Fibroblast of villous mesenchyme (primary cell): ENCODE measurements at places on chromosomes 4 and X. TPM values are rescaled to one million over a fixed set of nuclear protein-coding genes. Genes with fewer than 3 reads are reported as not detected.

MID1 gene
- total RNA-seq = 7.4 and 16.4 TPM in 2 replicates

TMEM31 gene
- total RNA-seq = 0.32 TPM in 1 of 2 replicates, not detected in the other

POLN gene
- total RNA-seq = 1.6 and 4.7 TPM in 2 replicates

GSPT2 gene
- total RNA-seq = 4.5 and 7.8 TPM in 2 replicates

PSAPL1 gene
- total RNA-seq = not detected in 2 replicates

PRKG2 gene
- total RNA-seq = under 0.01 and 0.64 TPM in 2 replicates

AADAT gene
- 3.9 TPM in 2 replicates for total RNA-seq

UGT2B28 gene
- not detected in 2 replicates for total RNA-seq

IQCM gene
- total RNA-seq = not detected in 2 replicates

AMOT gene
- 6.1 and 15.1 TPM in 2 replicates for total RNA-seq

MAGEA8 gene
- not detected in 2 replicates for total RNA-seq

TCEAL4 gene
- total RNA-seq = 41.6 and 45.3 TPM in 2 replicates

GPRASP3 gene
- 4.8 and 6.9 TPM in 2 replicates for total RNA-seq

SHISA3 gene
- not detected in 2 replicates for total RNA-seq

AVPR2 gene
- total RNA-seq = under 0.01 TPM in 1 of 2 replicates, not detected in the other

TMEM129 gene
- total RNA-seq = 31.1 and 34.5 TPM in 2 replicates

ADH1A gene
- total RNA-seq = not detected in 2 replicates

CLDN22 gene
- under 0.01 TPM in 1 of 2 replicates, not detected in the other for total RNA-seq

TMEM271 gene
- not detected in 2 replicates for total RNA-seq

FGF13 gene
- under 0.01 TPM in 1 of 2 replicates, not detected in the other for total RNA-seq

GYPA gene
- total RNA-seq = not detected in 2 replicates

XAGE3 gene
- 0.64 TPM in 1 of 2 replicates, not detected in the other for total RNA-seq

TNIP3 gene
- 0.32 and 0.43 TPM in 2 replicates for total RNA-seq

RAB41 gene
- total RNA-seq = not detected in 2 replicates

RBM46 gene
- 0.32 TPM in 1 of 2 replicates, not detected in the other for total RNA-seq

CT45A1 gene
- total RNA-seq = not detected in 2 replicates

GAGE2A gene
- not detected in 2 replicates for total RNA-seq

PCDH19 gene
- total RNA-seq = 0.32 and 0.86 TPM in 2 replicates

CT45A5 gene
- not detected in 2 replicates for total RNA-seq

SCML2 gene
- 0.32 and 1.7 TPM in 2 replicates for total RNA-seq

NPY2R gene
- total RNA-seq = not detected in 2 replicates

RBM47 gene
- 0.64 and 0.86 TPM in 2 replicates for total RNA-seq

MAGEE2 gene
- total RNA-seq = not detected in 2 replicates

IL1RAPL2 gene
- total RNA-seq = 0.32 and 0.43 TPM in 2 replicates

FAAH2 gene
- 0.86 TPM in 1 of 2 replicates, not detected in the other for total RNA-seq

SPANXN3 gene
- total RNA-seq = not detected in 2 replicates

PAGE5 gene
- not detected in 2 replicates for total RNA-seq

LRCH2 gene
- total RNA-seq = 5.8 and 8.2 TPM in 2 replicates

SMIM10 gene
- 4.3 and 6.8 TPM in 2 replicates for total RNA-seq

G3BP2 gene
- total RNA-seq = 139 and 209 TPM in 2 replicates

CCDC160 gene
- total RNA-seq = 0.43 TPM in 1 of 2 replicates, not detected in the other

AREG gene
- under 0.01 TPM in 1 of 2 replicates, not detected in the other for total RNA-seq

PRDM5 gene
- total RNA-seq = 23.8 and 30.7 TPM in 2 replicates

FAM184B gene
- total RNA-seq = under 0.01 TPM in 1 of 2 replicates, not detected in the other

CLIC2 gene
- 1.3 and 2.6 TPM in 2 replicates for total RNA-seq

HTN1 gene
- total RNA-seq = under 0.01 TPM in 1 of 2 replicates, not detected in the other

GAB3 gene
- 0.43 and 0.64 TPM in 2 replicates for total RNA-seq

FRAS1 gene
- total RNA-seq = 0.97 and 1.3 TPM in 2 replicates

ATP2B3 gene
- not detected in 2 replicates for total RNA-seq

ACE2 gene
- total RNA-seq = not detected in 2 replicates

PGAM4 gene
- total RNA-seq = 0.43 TPM in 1 of 2 replicates, not detected in the other

TMEM47 gene
- total RNA-seq = 32.2 and 62.6 TPM in 2 replicates

IL21 gene
- total RNA-seq = not detected in 2 replicates

STAG2 gene
- 56.7 and 57.4 TPM in 2 replicates for total RNA-seq

AWAT2 gene
- total RNA-seq = not detected in 2 replicates
